ENCODE measurements at places on chromosomes 1 and 21.

DNA sequence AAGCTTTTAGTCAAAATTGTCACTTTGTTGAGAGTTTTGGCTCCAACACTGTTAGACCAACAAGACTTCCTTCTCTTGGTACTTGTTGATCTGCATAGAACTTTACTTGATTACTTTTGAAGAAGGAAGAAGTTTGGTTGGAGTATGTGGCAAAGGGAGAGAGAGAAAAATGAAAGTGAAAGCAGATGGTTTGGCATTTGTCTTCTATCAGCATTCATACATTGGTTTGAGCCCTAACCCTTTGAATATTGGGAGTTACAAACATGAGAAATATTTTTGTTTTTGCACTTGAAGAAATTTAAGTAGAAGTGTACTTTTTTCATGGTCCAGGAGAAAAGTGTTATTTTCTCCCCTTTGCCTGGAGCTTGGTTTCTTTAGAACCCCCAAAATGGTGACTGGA, 169.8 kb downstream of the ADGRL4 start:
- no peak for DNase-seq

DNA sequence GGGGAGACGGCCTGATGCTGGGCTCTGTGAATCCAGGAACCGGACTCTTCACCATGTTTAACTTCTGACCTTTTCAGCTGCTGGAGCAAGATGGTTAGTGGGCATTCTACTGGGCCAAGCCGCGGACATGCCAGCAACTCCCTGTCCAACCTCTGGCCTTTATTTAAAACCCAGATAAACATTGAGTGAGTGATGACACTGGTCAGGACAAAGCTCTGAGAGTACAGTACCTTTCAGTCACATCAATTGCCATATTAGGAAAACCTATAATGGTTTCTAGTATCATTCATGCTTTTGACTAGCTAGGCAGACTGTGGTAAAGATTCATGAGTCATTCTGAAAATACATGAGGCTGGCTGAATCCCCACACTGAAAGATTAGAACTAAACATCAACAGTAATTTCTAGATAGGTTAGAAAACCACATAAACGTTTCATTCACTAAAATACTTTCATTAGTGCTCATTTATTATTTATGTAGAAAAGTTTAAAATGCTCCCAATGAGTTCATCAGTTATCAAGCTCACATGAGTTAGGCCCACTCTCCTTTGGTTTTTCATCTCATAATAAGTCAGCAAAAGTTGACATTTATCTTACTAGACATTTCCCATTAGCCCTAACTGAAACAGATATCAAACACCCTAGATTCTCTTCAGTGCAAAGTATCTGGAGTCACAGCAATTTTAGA, 7.1 kb upstream of the ACTA1 start:
- DNase-seq, result peak; percentile 84

DNA sequence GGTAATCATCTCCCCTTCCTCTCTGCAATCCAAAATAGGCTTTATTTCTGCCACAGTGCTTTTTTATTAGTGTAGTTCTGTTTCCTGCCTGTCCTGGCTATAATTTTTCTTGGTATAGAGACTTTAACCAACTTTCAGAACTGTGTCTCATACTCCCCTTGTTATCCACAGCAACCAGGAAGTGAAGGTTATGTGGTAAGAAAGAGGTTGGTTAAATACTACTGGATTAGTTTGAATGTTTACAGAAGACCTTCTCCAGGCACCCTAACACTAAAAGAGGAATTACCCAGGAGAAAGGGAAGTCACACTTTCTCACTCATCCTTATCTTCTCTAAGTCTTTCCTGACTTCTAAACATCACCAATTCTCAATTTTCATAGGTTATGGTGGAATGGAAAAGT, 17.8 kb upstream of the TNFSF4 start:
- no peak for DNase-seq

- DNase-seq, result no peak
Measured at GRCh38 chr21:43196826-43197225, 28.0 kb downstream of the CRYAA start.

DNA sequence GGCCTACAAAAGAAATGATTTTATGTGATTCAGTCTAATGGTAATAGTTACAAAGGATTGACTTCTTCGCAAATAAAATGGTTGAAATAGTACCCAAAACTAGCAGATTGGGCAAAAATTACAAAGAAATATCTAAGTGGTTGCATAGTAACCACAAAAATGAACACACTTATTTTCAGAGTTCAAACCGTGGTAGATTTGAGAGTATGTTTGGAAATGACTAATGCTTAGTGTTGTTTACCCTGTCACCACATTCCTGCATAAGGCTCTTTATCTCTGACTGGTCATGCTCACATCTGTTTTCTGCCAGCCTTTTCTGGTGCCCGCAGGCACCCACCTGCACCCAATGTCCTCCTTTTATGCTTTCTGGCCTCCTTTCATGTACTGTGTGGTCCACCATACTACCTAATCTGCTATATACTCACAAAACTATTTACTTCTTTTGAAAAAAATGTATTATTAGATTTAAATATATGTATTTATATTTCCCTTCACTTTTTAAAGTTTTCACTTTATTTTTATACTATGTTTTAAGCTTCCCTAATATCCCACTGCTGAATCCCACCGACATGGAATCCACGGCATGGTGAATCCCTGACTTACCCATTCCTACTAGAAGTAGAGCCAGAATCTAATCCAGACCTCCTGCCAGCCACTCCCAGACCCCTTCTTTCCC, 30.3 kb downstream of the PTPRC start:
- peak; percentile 93 for DNase-seq

Data from astrocyte of the spinal cord (primary cell).